ENCODE measurements at places on chromosomes 2 and 18.

GRCh38 chr2:223591596-223591995 is 10.6 kb downstream of the SCG2 start:
- DNase-seq: no peak

GRCh38 chr2:9030190-9030589 is 26.7 kb upstream of the MBOAT2 start:
- DNase-seq: no peak

DNA sequence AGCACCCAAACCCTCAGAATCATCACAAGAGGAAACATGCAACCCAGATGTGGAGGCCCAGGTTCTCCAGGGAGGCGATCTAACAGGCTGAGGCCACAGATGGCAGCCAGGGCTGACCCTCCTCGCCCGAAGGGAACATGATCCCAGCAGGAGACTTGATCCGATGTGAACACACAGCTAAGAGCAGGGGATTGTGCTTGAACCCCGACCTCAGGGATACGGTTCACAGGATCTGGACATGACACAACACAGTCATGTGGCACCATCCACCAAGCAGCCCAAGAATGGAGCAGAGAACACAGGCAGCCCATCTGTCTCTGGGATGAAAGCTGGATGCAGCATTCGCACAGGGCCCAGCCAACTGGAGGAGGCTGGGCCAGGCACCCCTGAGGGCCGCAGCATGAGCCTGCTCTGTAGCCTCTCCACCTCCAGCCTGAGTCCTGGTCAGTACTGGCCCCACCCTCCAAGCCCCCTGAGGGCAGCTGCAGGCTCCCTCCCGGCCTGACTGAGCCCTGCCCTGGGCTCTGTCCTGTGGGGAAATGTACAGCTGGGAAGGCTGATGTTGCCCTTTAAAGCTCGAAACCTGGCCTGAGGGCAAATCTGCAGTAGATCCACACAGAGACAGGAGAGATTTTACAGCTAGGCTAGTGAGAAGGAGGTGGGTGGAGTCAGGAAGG is 39.0 kb downstream of the AQP12A start:
- DNase-seq: no peak

DNA sequence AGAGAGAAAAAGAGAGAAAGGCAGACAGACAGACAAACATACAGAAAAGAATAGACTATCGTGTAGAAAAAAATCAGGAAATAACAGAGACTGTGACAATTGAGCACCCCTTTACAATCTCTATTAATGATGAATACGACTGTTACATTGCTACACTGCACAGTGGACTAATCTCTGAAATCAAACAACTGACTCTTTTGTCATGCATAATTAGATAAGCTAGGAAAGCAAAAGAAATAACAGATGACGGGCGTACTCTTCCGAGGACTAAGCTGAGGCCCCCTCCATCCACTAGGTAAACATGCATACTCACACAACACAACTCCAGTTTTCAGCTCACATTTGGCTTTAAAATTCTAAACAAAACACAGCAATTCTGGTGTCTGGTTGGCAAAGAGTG is 267.0 kb downstream of the NOL4 start:
- DNase-seq: no peak

DNA sequence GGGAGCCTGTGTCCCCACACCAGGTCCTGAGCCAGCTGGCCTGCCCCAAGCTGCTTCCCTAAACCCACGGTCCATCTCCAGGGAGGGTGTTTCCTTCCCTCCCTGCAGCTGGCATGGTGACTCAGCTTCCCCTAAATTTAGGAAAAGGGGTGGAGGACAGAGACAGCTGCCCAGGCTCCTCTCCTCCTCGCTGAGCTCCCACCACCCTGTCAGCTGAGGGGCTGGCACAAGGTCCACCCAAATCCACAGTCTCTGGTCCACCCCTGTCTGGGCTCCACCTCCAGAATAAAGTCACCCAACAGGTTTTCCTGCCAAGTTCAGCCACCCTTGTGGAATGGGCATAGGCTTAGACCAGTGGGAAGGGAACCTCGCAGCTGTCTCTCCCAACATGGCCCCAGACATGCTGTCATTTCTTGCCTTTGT is 156.5 kb downstream of the TNS1 start:
- DNase-seq: no peak

GRCh38 chr2:31729065-31729439 is 148.3 kb upstream of the SRD5A2 start:
- DNase-seq: no peak

- DNase-seq: no peak
Measured at GRCh38 chr2:65999796-66000195, 435.1 kb upstream of the MEIS1 start.

DNA sequence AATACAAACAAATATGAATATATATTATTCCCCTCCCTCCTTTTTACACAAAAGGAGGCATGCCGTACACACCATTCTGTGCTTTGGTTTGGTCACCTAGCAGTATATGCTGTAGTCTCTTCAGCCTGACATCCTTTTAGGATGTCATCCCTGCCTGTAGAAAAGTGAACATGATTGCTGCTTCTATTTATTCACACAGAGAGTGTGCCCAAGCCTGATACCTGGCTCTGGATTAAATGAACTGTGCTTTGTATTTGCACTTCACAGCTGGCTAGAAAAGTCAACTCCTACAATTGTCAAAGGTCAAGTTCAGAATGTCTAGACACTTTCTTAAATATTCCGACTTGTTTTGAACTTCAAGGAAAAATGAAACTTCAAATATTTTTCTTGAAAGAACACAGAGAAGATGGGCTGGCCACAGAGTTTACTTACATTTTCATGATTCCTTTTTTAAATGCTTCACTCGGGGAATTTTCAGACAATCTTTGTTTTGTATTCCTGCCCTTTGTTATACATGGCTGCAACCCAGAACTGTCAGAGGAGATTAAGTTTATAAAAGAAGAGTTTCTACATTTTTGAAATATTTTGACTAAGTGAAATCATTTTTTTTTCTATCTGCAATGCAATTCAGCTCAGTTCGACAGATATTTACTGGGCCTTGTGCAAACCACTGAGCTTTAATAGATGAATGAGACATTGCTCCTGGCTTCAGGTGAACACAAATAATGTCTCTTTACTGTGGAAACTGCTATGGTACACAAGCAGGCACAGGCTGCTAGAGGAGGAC is 33.5 kb downstream of the DAPL1 start:
- DNase-seq: no peak

DNA sequence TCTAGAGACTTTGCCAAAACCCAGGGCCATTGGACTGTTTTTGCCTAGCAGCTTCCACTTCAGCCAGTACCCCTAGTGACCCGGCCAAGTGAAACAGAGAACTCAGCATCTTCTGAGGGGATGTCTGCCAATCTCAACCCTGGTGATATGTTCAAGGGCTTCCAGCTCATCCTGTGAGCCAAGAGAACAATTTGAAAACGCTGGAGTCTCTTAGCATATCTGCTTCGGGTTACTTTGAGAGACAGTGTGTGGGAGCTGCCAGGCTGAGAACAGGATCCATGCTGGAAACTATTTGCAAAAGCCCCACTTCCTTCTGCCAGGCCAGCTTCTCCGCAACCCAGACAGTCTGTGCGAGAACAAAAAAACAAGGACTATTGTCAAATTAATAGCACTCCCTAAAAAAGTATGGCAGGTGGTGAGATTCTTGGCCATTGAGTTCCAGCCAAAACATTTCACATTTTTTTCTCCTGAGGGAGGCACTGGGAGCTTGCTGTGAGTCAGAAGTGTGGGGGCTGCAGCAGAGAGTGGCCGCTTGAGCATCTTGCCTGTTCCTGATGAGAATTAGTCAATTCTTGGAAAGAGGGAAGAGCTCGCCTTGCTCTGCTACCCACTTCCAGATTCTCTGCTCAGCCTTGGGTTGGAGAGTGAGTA is 395.6 kb upstream of the TRIB2 start:
- no peak for DNase-seq

DNA sequence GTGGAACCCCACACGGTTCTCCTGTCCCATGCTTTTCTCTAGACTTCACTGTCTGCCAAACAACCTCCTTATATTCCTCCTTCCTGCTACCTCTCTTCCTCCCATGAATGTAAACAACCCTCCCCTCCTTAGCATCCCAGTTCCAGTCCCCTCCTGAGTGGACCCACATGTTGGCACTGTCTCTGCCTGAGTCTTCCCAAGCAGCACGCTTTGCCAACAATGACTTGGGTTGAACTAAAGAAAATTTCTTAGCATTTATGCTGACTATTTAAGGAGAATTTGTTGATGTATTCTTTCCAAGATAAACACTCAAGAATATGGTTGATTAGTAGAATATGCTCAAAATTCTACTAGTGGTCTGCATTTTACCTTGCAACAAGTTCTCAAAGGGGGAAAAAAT is 338.0 kb downstream of the TNS1 start:
- no peak for DNase-seq

All from stimulated activated CD8-positive, alpha-beta memory T cell treated with anti-CD3 and anti-CD28 coated beads, Interleukin-15, amount 100 ng/mL, for 4 hours (primary cell).